ENCODE measurements at places on chromosomes 2 and 18.

DNA sequence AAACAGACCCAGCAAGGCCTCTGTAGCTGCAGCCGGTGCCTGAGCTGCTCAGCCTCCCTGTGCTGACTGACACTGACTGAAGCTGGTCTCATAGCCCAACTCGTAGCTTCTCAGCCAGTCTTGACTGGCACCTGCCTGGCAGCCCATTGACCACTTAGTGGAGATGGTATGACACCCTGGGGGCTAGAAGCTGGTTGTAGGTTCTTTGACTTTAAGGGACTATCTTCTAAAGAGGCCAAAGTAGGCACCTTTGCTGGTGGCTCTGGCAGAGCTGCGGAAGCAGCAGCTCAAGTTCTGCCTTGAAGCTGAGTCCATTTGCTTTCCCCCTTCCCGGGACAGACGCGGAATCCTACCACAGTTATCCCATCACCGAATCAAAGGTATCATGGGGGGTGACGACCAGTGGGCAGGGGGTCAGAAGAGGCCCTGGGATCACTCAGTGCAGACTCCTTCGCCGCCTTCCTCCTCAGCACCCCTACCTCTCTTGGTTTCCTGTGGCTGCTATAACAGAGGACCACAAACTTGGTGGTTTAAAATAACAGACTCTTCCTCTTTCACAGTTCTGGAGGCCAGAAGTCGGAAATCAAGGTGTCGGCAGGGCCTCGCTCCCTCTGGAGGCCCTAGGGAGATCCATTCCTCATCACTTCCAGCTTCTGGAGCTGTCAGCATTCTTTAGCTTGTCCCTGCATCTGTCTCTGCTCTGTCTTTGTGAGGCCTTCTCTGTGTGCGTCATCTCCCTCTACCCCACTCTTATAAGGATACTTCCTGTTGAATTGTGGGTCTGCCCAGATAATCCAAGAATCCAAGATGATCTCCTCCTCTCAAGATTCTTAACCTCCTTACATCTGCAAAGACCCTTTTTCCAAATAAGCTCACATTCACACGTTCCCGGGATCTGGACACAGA, 13.7 kb upstream of the FOSL2 start:
- DNase-seq = no peak

DNA sequence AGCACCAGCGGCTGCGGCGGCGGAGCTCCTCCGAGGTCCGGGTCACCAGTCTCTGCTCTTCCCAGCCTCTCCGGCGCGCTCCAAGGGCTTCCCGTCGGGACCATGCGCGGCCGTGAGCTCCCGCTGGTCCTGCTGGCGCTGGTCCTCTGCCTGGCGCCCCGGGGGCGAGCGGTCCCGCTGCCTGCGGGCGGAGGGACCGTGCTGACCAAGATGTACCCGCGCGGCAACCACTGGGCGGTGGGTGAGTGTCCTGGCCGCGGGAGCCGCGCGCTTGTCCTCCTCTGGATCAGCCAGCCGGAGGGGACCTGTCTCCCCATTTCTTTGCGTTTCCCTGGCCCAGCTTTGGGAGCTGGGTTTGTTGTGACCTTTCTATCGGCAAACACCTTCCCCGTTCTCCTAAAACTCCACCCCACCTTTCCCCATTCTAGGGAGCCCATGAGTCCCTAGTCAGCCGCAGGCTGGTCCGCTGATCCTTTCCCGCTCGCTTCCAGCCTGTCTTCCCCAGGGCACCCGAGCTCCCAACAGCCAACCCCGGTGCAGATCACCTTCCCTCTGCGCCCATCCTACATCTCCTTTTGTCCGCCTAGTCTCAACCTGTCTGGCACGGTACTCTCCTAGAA, 316 bp downstream of the GRP start:
- no peak for DNase-seq

DNA sequence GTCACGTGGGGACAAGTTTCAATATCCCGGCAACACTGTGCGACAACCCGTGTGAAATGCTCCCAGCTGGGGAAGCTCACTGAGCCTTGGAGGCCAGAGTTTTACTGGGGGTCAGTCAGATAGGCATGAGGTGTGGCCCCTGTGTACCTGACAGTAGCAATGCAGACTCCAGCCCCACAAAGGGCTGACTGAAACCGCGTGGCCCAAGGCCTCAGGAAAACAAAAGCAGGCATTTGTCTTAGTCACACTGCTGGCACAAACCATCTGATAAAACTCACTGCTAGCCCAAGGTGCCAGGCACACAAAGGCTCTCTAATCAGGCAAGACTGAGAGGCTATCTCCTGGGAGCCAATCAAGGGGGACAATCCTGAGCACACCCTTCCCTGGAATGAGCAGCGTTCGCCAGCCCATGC, 786.6 kb upstream of the RAB6C start:
- DNase-seq = peak; percentile 13

GRCh38 chr2:67341336-67341735, 55.8 kb upstream of the ETAA1 start:
- DNase-seq = no peak

- peak; percentile 30 for DNase-seq
Observed at GRCh38 chr2:214410918-214411554, at the start of gene VWC2L. Gene VWC2L (plus strand): TSS chr2:214411054. CDS start chr2:214414194, 3,140 bp downstream.

GRCh38 chr18:42578792-42579191, 536.7 kb downstream of the RIT2 start:
- DNase-seq = no peak

DNA sequence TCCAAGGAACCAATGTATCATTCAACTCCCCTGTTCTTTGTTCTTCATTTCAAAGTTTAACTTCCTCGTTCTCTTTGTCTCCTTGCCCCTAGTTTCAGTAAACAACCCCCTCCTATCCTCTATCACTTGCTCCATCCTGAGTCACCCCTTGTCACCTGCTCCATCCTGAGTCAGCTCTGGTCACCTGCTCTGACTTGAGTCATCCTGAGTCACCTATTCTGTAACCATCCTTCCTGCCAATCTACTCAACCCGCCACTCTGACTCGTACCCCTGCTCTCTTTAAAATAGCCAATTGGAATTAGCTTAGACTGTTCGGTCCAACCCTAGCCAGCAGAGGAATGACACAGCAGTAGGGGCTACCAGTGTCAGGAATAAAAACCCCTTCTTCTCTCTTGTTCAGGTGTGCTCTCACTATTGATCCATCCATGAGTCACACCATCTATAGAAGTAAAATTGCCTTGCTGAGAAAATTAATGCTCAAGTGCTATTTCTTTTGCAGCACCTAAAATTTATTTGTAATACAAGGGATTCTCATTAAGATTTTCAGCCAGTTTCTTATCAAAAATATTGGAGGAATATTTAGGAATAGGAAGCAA, 326.8 kb downstream of the AKAIN1 start:
- no peak for DNase-seq

GRCh38 chr2:189409131-189409530, 32.1 kb upstream of the WDR75 start:
- no peak for DNase-seq
